Gastrocnemius medialis (tissue), 4 donors: ENCODE measurements at places on chromosomes 12 and 14.
A peak's percentile ranks its signal among the peaks of the same experiment; 100 is the strongest.

DNA sequence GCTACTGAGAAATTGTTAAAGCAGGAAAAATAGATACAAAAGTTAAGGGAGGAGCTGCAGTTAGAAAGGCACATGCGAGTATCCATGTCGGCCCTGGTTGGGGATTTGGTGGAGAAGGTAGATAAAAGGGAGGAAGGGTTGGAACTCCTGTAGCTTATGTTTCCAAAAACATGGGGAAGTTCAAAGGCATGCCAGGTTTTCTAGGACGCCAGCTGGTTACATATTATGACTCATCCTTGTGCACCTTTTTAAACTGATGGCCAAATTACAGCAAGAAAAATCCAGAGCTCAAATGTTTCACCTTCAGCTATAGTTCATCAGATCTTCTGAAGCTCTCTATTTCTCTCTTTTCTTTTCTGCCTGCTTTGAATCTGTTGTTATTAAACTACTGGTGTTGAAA is 13.2 kb upstream of the MAP4K5 start:
- peak; percentile 37 for DNase-seq

- no peak for DNase-seq
These were observed 6.0 kb downstream of the B4GALNT1 start for GRCh38 chr12:57626921-57627445.

DNA sequence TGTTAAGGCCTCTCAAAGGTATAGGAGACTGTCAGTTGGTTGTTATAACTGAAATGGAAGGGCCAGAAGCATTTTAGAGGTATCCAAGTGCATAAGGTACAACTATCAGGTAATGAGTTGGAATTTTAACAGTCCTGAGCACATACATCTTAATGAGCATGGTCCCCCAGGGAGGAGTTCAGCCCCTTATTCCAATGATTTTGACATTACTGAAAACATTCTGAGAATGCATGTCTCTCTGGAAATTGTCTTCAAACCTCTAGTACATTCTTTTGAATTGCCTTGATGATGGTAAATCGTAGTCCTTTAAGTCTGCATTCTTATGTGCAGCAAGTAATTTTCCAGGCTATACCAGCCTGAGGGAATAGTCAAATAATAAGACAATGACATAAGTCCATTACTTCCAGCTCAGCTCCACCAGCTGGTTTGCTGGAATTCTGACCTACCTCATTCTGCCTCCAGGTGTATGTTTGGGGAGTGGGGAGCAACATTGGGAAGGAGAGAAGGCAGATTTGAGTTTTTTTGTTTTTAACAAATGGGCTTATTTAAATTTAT is 239.2 kb downstream of the MSRB3 start:
- DNase-seq = no peak

DNA sequence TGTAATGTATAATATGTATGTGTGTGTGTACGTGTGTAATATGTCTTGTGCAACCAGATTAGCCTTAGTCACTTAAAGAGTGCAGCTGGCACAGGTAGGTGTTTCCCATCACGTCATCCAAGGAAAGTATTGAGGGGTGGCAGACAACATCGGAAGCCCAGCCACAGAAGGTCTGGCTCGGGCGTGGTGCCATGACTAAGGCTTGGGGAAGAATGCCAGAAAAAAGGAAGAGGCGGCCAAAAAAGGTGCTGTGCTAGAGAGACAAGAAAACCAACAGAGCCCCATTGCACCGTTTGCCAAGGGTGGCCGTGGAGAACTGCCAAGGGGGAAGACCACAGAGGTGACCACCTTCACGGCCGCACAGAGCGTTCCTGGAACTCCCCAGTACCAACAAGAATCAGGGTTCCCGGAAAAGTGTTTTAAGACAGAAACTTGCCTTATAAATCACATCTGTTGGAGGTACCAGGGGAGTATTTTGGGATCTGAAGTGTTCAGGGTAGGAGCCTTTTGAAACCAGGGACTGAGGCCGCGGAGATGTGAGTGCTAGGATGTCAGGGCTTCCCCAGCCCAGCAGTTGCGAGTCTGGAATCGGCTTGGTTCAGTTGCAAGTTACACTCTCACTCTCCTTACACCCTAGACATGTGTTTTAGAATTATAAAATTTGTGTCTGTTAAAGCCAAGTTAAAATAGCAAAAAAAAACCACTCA is 131.2 kb upstream of the DYRK2 start:
- DNase-seq = no peak

DNA sequence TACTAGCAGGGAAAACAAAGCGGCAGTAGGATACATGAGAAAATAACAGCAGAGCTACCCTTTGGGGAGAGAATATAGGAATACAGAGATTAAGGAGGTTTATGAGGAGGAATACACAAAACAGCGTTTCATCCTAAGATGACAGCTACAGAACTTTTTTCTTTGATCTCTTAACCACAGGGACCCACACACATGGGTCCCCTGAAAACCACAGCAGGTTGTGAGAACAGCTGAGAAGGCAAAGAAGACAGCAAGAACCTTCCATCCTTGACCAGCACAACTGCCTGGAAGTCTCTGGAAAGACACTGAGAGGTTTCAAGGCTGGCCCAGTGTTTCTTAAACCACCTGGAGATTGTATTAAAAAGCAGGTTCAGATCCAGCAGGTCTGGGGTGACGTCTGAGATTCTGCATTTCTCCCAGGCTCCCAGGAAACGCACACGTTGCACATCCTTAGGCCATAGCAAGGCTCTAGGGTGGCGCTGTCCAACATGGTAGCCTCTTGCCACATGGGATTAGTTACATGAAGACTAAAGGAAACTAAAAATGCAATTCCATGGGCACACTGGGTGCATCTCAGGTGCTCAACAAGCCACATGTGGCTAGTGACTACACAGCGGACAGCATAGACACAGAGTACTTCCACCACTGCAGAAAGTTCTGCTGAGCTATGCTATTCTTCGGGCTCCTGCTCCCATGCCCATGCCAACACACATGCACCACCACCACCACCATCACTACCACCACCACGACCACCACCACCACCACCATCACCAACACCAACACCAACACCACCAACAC is 92.3 kb downstream of the FOXN3 start:
- DNase-seq = no peak

DNA sequence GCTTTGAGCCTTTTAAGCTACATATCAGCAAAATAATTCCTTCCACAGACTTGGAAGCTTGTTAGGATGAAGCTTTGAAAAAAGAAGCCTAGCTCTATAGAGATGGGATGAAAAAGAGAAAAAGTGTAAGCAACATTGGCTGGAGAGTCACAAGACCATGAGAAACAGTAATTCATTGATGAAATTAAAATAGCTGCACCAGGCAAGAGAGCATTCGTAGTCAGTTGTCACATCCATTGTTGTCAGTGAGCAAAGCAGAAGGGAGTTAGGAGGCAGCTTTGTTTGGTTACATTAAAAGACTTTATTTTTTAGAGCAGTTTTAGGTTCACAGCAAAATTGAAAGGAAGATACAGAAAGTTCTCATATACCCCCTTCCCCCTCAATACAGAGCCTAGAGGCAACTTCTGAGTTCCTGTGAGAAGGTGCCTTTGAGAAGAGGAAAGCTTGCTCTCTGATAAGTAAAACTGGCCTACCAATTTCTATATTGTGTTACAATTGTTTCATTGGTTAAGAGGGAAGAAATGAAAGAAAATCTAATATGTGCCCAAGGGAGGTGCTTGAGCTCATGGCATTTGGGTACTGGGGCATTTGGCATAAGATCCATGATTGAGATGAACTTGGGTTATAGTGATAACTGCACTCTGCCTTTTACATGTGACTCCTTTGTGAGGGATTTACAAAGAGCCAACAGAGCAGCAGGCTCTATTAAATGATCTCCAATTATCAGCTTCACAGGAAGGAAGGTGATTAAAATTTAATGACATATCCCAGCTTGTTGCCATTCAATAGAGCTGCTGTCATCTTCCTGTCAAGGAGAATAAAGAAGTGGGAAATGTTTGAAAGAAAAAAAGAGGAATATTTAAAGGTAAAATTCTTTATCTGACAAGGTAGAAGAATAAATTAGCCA is 361.3 kb upstream of the TMTC1 start:
- DNase-seq = no peak

DNA sequence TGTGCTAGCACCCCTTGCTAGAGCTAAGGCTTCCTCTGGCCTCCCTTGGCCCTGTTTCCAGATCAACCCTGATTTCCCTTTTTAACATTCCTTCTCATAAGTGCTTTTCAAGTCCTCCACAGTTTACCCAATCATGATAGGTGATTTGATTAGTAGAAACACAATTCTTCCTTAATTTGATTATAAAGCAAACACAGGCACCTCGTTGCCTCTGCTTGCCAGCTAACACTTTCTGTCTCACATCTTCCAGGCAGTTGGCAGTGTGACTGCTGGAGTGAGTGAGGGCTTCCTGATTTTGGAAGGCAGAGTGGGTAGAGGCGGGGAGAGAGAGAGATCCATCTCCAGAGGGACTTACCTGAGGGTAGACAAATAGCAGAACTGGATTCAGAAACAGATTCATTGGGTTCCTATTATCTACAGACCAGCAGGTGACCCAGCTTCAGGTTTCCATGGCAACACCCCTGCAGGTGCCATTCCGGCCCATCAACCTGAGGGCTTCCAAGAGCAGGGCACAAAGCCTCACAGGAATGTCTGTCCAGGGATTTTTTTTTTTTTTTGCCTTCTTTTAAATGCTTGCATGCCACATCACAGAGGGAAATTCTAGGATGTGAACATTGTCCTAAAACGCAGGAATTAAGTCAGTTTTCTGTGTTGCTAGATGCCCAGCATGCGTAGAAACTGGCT is 77.7 kb downstream of the PLXNC1 start:
- no peak for DNase-seq

GRCh38 chr14:56341766-56342493 is 223.7 kb downstream of the PELI2 start:
- no peak for DNase-seq

- no peak for DNase-seq
These were observed 87.0 kb downstream of the SEC23A start for GRCh38 chr14:39015964-39016577.

DNA sequence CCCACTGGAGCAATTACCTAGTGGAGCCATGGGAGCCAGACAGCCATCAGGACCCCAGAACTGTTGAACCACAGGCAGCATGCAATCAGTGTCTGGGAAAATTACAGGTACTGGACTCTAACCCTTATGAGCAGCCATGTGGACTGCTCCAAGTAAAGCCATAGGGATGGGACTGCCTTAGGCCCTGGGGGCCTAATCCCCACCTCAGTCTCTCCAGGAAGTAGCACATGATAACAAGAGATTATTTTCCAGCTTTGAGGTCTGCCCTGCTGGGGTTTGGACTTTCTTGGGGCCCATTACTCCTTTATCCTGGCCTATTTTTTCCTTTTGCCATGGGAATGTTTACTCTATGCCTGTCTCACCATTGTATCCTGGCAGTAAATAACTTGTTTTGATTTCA is 226.8 kb downstream of the AEBP2 start:
- DNase-seq = no peak

- no peak for DNase-seq
These were observed 4.7 kb downstream of the FLRT2 start for GRCh38 chr14:85534458-85535293.

DNA sequence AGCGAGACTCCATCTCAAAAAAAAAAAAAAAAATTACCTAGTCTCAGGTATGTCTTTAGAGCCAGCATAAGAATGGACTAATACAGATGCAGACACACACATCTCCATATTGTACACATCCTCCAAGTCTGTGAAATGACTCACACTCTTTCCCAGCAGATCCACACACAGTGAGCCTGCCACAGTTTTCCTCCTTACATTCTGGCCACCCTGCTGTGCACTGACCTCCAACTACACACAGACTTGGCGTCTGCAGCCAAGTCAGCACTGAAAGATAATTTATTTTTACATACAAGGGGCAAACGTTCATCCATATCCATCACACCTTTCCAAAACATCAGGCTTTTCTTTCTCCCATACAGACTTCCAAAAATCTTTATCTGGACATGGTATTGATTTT is 115.9 kb downstream of the SLC25A21 start:
- no peak for DNase-seq

DNA sequence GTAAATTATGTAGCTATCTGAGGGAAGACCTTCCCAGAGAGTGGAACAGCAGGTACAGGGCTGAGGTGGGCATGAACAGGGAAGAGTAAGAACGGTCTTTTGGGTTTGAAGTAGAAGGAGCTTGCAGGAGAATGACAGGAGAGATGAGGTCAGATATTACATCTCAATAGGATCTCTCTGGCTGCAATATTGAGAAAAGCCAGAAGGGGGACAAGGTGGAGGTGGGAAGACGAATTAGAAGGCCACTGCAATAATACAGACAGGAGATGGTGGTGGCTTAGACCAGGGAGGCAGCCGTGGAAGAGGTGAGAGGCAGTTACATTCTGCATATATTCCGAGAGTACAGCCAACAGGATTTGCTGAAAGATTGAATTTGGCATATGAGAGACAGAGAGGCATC is 310.2 kb downstream of the APAF1 start:
- DNase-seq = no peak

DNA sequence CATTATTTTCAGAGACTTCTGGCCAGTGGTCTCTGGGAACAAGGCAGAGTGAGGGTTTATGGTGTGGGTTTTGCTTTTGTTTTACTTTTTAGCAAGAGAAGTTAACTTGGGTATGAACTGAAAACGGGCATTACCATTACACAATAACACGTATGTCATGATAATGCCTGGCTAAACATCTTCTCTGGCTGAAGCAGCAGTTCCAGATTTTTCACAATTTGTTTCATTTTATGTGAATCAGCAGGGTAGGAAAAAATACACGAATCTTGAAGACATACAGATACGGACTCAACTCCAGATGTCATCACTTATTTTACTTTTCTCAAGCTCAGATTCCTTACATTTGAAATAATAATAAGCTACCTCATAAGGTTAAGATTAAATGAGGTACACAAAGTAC is 2.5 kb upstream of the PCNX4 start:
- DNase-seq = no peak

DNA sequence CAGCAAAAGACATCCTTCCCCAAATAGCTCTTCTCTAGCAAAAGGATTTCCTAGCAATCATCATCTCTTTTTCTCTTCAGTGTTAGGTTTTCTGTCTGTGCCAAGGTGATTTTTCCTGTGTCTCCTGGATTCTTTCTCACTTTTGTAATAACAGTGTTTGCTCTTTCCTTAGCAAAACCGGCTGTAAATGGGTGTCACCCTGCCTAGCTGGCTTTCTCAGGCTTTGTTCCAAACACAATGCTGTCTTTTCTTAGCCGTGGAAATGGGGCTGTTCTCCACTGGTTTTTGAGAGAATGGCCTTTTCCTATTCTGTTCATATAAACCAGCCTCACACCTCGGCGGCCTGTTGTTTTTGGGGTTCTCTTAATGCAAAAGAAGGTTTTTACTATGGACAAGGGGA is 21.9 kb downstream of the JDP2 start:
- no peak for DNase-seq

GRCh38 chr14:89721956-89722355 is 232.6 kb downstream of the EFCAB11 start:
- no peak for DNase-seq

- no peak for DNase-seq
These were observed 421.0 kb downstream of the RPL10L start for GRCh38 chr14:46230540-46230939.

- DNase-seq = no peak
These were observed 204.6 kb upstream of the PWP1 start for GRCh38 chr12:107480836-107481608.

DNA sequence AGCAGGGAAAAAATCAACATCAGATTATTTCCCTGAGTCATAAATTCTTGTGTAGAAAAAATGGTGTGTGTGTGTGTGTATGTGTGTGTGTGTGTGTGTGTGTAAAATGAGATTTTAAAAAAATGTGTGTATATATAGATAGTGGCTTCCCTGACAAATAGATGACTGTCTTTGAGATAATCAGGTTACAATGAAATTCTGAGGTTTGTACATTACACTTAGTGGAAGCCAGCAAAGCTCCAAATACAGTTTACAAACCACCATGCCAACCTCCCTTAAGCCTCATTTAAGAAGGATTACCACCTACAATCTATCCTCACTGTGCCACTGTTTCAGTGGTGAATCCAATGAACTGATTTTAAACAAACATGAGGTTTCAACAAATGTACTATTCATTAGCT is 93.8 kb downstream of the MED13L start:
- no peak for DNase-seq
